ENCODE measurements at places on chromosomes 5 and 9.
A peak's percentile ranks its signal among the peaks of the same experiment; 100 is the strongest.

DNA sequence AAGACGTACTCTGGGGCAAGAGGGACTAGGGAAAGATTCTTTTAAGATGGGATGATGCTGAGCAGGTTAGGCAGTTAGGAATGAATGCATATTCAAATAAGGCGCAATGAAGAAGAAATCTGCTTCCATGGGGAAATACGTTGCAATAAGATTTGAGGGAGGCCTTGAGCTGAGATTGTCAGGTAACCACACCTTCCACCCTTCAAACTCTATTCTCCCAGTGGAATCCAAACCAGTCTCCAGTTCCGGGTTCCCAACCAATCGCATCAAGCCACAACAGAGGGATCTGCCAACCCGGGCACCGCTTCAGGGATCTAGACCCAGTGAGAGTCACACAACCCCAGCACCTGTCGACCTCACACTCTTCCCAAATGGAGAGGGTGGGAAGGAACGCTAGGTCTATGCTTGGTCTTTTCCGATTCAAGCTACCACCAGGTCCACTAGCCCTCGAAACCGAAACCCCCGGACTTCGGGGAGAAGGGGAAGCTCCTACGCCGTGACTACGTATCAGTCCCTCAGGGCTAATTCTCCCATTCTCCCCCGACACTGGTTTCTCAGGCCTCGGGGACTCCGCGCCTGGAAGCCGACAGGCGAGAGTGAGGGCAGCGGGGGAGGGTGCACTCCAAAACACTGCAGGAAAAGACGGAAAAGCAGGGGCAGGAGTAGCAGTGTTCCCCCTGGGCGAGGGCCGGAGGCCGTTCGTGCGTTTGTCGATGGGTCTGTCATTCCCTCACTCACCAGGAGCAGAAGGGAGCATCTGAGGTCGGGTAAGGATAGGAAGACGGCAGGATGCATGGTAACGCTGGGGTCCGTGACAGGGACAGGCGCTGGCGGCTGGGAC, 534 bp downstream of the ERP44 start:
- DNase-seq: peak; percentile 34

GRCh38 chr5:165310031-165310430, 1804.6 kb downstream of the MAT2B start:
- DNase-seq: no peak

GRCh38 chr5:59588922-59589321, 304.6 kb downstream of the PDE4D start:
- no peak for DNase-seq

GRCh38 chr5:10726179-10726912, 34.7 kb downstream of the DAP start:
- no peak for DNase-seq

DNA sequence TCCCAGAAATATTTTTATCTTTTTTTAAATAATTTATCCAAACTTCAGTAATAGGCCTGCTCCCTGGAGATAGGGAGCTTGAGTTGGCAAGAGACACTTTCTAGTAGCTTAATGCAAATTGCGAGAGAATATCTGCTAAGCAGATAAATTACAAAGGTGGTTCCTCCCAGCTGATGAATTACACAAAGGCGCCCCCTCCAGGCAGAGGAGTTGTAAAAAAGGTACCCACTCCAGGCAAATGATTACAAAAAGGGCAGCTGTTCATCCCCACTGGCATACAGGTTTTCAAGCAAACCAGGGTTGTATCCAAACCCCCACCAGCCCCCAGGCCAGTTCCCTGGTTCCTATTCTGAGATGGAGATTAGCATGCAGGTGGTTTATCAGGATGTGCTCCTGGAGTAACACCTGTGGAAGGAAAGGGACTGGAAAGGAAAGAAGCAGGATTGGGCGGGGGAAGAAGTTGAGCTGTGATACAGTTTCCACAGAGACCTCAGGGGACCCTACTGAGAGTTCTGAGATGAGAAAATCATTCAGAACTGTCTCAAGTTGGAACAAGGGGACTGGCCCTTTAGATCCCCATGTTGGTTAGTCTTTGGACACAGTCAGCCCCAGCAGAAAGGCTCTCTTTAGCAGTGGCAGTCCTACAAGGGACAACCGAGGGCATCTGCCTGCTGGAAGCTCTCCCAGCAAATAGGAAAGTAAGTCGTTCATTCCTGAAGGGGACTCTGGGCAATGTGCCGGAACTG, 25.5 kb downstream of the ESM1 start:
- DNase-seq: peak; percentile 24
